ENCODE measurements at places on chromosomes 11 and 22.

GRCh38 chr11:79332017-79332416 is 108.8 kb downstream of the TENM4 start:
- no peak for DNase-seq

GRCh38 chr11:123473941-123474677 is 44.0 kb downstream of the GRAMD1B start:
- DNase-seq = peak; percentile 89

GRCh38 chr11:75931124-75931523 is 116.1 kb downstream of the UVRAG start:
- DNase-seq = no peak

- no peak for DNase-seq
Observed at GRCh38 chr11:109071712-109072524, 350.1 kb upstream of the C11orf87 start.

DNA sequence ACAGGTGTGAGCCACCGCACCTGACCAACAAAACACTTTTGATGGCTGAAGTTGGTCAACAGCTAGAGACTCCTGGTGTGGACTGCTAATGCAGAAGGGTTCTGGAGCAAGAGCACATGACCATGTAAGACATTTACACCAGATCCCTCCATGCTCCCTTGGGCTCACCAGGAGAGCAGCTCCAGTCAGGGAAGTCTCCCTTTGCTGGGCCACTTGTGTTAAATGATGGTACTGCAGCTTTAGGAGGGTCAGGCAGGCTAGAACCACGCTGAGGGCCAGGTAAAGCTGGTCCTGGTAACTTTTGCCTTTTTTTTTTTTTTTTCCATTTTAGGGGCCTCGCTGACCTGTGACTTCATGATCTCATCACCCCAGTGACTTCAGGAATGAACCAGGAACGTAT is 146.4 kb downstream of the FBXO7 start:
- DNase-seq = no peak

- DNase-seq = no peak
Observed at GRCh38 chr11:86919557-86920210, 35.5 kb downstream of the FZD4 start.

DNA sequence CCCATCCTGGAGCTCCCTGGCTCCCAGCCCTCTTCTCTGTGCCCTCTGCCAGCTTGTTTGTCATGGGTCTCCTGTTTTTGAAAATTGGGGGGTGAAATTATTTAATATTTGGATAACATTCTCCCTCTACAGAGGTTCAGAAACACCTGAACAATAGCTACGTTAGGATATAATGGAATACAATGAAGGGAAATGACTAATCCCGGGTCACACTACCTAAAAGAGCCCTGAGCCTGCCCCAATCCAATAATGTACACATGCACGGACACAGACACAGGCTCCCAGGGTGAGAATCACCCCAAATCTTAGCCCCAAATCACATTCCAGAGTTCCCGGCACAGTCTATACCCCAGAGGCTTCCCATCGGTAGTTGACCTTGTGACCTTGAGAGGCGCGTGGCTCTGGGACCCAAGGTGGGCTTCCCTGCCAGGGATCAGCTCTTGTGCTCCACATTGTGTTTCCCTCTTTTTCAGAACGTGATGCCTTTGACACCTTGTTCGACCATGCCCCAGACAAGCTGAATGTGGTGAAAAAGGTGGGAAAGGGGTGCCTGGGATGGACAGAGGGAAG is 135.5 kb downstream of the PARVA start:
- DNase-seq = no peak

- DNase-seq = no peak
Observed at GRCh38 chr11:79906164-79906563, 465.3 kb upstream of the TENM4 start.

DNA sequence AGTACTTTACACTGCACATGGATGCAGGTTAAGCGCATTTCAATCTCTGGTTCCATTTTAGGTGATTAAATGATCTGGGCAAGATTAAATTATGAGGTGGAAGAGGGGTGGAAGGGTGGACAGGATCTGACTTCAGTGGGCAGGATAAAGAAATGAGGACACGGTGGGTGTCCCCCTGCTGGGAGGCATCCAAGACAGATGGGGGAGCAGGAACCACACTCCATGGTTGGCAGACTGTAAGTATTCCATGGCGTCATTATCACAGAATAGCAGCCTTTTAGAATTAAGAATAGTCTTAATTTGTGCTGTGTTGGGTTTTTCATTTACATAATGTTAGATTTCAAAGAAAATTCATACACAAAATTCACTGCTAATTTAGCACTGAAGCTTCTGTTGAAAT is 7.6 kb upstream of the SORL1 start:
- no peak for DNase-seq

DNA sequence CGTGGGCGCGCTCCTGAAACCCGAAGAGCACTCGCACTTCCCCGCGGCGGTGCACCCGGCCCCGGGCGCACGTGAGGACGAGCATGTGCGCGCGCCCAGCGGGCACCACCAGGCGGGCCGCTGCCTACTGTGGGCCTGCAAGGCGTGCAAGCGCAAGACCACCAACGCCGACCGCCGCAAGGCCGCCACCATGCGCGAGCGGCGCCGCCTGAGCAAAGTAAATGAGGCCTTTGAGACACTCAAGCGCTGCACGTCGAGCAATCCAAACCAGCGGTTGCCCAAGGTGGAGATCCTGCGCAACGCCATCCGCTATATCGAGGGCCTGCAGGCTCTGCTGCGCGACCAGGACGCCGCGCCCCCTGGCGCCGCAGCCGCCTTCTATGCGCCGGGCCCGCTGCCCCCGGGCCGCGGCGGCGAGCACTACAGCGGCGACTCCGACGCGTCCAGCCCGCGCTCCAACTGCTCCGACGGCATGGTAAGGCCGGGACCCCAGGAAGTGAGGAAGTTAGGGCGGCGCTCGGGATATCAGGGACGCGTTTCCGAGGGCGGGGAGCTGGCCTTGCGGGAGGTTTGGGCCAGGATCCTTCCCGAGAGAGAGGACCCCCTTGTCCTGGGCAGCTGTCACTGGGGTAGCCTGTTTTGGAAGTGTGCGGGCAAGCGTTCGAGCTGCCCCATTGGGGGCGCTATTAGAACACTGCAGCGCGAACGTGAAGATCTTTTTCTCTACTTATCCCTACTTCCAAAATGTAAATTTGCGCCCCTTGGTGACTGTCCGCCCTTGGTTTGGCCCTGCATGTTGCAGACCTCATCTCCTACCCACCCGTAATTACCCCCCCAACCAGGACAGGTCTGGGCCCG is 796 bp downstream of the MYOD1 start:
- no peak for DNase-seq

DNA sequence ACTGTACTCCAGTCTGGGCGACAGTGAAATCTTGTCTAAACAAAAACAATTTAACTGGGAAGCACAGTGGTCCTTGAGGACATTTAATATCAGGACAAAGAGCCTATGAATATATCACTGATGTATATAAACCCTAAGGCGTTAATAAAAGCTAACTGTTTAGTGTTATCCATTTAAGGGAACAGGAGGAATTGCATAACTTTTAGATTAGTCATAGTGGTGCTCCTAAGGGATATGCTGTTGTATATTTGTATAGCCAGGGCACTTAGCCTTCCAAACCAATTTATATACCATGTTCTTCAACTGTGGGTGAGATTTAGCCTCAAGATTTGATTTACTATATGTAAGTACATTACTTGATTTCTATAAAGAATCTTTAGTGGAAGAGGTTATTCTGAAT is 3.0 kb upstream of the CHEK1 start:
- DNase-seq = no peak

GRCh38 chr22:28072066-28072465 is 153.0 kb upstream of the PITPNB start:
- DNase-seq = no peak

GRCh38 chr11:113373306-113373705 is 14.3 kb upstream of the ANKK1 start:
- DNase-seq = no peak

DNA sequence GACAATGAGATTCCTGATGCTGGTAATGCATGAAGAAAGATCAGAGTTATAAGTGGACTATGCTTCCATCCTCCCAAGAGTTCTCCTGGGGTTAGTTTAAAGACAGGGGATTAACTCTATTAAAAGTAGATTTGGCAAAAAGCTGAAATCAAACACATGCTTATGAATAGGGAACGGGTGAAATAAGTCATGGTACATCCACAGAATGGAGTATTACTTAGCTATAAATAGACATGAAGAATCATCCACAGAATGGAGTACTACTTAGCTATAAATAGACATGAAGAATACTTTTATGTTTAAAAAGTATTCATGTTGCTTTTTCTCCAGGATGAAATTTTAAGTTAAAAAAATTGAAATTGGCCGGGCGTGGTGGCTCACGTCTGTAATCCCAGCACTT is 596.4 kb upstream of the B3GAT1 start:
- no peak for DNase-seq

DNA sequence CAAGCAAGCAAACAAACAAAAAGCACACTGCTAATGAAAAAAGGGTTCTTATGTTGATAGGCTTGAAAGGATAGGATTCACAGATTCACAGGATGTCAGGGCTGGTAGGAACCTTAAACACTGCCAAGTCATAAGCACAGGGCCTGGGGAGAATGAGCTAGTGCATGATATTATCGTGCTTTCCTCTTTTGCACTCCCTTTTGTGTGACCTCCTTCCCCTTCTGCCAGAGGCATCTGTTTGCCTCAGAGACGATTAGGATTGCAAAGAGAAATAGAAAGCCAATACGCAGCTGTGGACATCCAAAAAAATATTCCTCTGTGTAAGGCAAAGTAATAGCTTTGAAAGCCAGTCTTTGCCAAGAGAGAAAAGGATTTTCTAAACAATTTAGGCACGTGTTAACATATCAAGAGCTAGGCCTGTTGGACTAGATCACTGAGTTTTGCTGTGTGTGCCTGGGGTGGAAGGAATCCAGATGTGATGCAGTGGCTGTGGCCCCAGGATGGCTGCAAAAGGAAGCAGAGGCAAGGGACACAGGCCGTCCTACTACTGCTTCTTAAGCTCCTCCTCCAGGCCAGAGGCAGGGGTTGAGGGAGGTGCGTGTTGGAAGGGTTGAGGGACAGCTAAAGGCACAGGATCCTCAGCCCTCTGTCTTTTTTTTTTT is 30.6 kb downstream of the MCHR1 start:
- DNase-seq = no peak

DNA sequence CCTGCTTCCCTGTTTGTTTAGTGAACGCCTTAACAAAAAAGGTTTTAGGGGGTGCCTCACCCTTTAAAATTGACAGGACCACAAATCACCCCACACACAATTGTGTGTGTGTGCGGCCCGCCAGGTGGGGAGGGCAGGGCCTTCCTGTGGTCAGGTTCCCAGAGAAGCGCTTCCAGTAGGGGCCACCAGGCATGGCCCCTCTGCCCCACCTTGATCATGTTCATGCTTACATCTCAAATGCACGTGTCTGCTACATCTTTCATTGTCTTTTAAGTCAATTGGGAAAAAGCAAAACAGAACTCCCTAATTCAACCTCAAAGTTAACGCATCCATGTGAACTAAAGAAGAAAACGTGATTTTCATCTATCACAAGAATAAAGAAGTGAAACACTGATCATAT is 1335.3 kb downstream of the TBC1D22A start:
- no peak for DNase-seq

GRCh38 chr22:47600791-47601625 is 838.6 kb downstream of the TBC1D22A start:
- DNase-seq = no peak

GRCh38 chr22:36387709-36387958 is 133 bp downstream of the MYH9 start:
- no peak for DNase-seq

DNA sequence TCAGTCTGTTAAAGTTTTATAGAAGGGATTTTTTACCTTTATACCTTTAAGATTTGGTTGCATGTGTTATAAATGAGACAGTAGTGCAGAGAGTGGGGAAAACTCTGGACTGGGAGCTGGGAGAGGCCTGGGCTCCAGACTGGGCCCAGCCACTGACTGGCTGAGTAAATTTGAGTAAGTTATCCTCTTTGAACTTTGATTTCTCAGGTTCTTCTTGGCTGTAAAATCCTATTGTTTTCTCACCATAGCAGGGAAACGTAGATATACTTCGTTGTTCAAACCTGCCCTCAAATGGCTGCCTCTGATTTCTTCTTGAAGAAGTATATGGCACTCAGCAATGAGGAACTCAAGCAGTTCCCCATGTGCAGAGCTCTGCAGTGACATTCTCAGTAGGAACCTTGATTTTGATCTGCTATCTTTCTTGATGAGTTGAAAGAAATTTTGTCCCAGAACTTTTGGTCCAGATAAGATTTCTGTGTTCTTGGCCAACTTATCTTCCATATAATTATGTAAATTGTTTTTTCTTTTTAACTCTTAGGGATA is 8.8 kb downstream of the BMAL1 start:
- DNase-seq = no peak

DNA sequence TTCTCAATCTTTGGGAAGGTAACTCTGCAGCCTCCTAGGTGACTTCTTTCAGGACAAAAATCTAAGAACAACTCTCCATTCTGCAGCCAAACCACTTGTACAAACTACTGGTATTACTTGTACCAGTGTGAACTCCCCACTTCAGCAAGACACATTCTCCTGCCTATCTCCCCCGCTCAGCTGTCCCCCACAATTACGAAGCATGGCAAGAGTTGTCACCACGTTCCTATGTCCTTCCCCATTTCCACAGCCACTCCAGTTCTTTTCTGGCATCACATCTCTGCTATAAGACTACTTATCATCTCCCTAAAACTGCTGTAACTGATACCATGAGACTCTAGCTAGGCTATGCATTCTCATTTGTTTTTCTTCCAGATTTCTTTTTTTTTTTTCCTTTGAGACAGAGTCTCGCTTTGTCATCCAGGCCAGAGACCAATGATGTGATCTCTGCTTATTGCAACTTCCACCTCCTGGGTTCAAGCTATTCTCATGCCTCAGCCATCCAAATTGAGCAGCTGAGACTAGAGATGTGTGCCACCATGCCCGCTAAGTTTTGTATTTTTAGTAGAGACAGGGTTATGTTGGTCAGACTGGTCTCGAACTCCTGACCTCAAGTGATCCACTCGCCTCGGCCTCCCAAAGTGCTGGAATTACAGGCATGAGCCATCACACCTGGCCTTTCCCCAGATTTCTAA is 71.9 kb upstream of the CDON start:
- no peak for DNase-seq

DNA sequence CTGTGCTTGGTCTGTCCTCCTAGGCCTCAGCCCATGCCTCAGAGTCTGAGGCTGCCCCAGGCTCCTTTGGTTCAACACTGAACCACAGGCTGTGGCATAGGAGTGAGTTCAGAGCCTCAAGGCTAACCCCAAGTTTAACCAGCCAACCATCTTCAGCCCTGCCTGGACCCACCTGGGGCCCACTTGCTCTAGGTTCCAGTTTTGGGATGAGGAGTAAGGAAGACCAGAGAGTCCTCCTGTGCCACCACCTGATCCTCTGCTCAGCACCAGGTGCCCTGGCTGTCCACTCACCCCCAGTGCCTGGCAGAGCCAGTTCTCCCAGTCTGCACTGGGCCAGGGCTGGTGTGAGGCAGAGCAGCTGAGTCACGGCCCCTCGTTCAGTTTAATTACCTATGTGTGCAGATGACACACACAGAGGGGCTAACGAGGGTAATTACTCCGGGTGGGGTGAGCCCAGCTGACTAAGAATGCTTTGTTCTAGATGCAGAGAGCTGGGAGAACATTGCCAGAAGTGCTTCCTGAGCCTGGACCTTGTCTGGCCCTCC is 12.0 kb upstream of the TMPRSS13 start:
- DNase-seq = no peak

GRCh38 chr11:62721994-62722393 is 5.3 kb downstream of the HNRNPUL2 start:
- no peak for DNase-seq

All from AG04449 (cell line).